ENCODE measurements at places on chromosomes 16 and 17. TPM values are rescaled to one million over a fixed set of nuclear protein-coding genes. Genes with fewer than 3 reads are reported as not detected.

The KRT12 gene
- total RNA-seq, result not detected

The SLC22A31 gene
- total RNA-seq, result 1.3 TPM

The OR3A3 gene
- not detected for total RNA-seq

The PRDM7 gene
- not detected for total RNA-seq

The GPR142 gene
- total RNA-seq, result not detected

The SLC38A8 gene
- not detected for total RNA-seq

The SLC25A39 gene
- total RNA-seq, result 83.6 TPM

Measured in activated T-cell treated with anti-CD3 and anti-CD28 coated beads, Interleukin-2, amount 50 U/mL, for 72 hours (primary cell).